ENCODE measurements at places on chromosomes 11 and 22.

DNA sequence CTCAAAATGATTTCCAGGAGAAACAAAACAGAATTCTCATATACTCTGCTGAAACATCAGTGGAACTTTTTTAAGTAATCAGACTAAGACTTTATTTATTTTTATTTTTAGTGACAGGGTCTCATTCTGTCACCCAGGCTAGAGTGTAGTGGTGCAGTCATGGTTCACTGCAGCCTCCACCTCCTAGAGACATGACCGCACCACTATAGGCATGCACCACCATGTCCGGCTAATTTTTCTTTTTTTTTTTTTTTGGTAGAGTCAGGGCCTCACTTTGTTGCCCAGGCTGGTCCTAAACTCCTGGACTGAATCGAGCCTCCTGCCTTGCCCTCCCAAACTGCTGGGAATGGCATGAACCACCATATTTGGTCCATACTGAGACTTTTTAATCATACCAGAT, 42.9 kb downstream of the PRDM10 start:
- no peak for DNase-seq

- no peak for DNase-seq
These were observed 227.0 kb upstream of the NCAM1 start for GRCh38 chr11:112734207-112734606.

- no peak for DNase-seq
These were observed 57.6 kb upstream of the OLFML1 start for GRCh38 chr11:7427733-7428132.

- DNase-seq = no peak
These were observed 671.7 kb downstream of the BRD1 start for GRCh38 chr22:49155770-49156580.

- no peak for DNase-seq
These were observed 23.4 kb upstream of the PIK3C2A start for GRCh38 chr11:17230867-17231851.

- no peak for DNase-seq
These were observed 10.1 kb downstream of the CASTOR1 start for GRCh38 chr22:30279046-30279788.

- no peak for DNase-seq
These were observed 3.9 kb downstream of the OR51B4 start for GRCh38 chr11:5297721-5298323.

DNA sequence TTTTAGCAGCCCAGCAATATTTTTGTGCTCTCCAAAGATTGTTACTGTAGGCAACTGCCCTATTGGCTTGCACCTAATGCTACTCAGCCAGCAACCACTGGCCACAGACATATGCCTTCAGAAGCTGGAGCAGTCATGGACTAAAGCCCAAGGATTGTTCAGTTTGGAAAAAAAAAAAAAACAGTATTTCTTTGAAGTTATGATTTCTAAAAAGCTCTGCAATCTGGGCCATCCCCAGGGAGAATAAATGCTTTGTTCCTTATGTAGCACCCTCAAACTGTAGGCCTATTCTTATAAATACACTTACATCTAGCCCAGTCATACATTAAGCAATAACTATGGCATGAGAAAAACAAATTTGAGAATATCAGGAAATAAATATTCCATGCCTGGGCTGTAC, 2190.5 kb upstream of the RAG2 start:
- no peak for DNase-seq

DNA sequence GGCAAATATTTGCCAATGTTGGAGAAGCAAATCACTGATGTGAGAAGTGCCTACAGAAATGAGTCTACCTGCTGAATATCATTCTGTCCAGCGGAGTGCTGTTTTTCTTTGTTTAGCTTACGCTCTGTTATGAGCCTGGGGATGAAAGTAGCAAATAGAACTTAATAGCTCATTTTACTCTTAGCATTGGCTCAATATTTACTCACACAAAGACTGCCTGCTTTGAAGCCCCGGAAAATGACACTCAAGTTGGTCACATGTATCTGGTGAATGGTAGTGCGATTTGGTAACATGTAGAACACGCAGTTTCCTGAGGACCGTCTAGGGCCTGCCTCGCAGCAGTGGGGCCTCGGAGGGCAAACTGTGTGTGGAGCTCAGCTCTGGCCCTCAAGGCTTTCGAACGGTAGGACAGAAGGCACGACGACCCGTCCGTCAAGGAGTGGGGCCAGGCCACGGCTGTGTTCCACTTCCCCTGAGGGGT, 38.9 kb downstream of the TBC1D22A start:
- peak; percentile 67 for DNase-seq

GRCh38 chr22:25689631-25690030, 52.4 kb upstream of the MYO18B start:
- DNase-seq = no peak

GRCh38 chr11:130721736-130722135, 194.5 kb downstream of the SNX19 start:
- no peak for DNase-seq

- no peak for DNase-seq
These were observed 1.3 kb downstream of the TCN1 start for GRCh38 chr11:59865031-59865430.

DNA sequence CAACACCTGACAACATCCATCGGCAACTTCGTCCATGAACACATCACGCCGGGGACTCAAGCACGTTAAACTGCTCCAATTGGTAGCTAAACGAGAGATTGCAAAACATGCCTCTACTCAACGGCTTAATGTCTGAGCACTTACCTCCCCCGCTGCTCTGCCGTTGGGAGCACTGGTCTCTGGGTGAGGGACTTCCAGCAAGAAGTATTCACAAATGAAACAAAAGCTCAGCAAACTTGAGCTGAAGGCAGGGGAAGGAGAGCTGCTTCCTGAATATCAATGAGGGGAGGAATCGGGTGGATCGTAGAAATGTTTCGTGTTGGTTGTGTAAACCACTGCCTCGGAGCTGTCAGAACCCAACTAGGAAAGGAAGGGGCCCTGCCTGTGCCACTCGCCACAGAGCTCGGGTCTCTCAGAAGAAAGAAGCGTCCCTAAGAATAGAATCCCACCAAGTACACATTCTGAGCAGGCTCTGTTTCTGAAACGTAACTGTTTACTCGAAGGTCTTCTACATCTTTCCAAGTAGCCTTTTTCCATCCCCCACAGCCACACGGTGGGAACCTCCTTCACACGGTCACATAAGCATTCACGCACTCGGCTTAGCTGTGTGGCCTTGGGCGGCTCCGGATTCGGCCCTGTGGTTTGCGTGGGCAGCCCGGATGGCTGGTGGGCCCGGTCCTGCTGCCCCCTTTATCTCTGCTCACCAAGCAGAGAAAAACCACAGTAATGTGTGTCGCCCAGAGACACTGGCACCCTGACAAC, at the start of gene MLC1:
Gene MLC1, minus strand, starts transcription at position 216 of the 762 bp plus-strand sequence. CDS start 524 bp downstream, outside the sequence.
- peak; percentile 71 for DNase-seq

- no peak for DNase-seq
These were observed 13.4 kb upstream of the TPCN2 start for GRCh38 chr11:69035150-69035945.

GRCh38 chr22:49936018-49936972, 17.9 kb downstream of the CRELD2 start:
- DNase-seq = peak; percentile 99

- DNase-seq = no peak
These were observed 7.5 kb downstream of the KREMEN1 start for GRCh38 chr22:29080106-29080975.

GRCh38 chr22:39244136-39244495, 666 bp downstream of the PDGFB start:
- DNase-seq = no peak

DNA sequence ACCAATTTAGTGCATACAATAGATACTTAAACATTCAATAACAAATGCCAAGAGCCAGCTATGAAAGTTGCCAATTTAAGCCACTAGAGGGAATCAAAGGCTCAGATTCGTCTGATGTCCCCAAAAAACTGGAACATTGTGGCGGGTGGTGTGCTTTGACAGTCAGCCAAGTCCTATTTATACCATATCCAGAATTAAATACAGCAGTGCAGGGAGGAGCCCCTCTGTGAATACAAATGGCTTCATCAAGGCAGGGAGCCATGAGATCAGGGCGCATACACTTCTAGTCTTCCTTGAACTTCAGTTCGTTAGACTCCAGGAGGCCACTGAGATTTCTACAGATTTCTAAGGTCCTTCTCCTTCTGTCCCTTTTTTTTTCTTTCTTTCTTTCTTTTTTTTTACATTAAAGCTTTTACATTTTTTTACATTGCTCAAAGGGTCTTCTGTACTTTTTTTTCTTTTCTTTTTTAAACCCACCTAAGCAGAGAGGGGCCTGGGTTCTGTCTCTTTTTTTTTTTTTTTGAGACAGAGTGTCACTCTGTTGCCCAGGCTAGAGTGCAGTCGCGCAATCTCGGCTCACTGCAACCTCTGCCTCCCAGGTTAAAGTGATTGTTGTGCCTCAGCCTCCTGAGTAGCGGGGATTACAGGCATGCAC, 41.5 kb upstream of the HSPA8 start:
- DNase-seq = no peak

DNA sequence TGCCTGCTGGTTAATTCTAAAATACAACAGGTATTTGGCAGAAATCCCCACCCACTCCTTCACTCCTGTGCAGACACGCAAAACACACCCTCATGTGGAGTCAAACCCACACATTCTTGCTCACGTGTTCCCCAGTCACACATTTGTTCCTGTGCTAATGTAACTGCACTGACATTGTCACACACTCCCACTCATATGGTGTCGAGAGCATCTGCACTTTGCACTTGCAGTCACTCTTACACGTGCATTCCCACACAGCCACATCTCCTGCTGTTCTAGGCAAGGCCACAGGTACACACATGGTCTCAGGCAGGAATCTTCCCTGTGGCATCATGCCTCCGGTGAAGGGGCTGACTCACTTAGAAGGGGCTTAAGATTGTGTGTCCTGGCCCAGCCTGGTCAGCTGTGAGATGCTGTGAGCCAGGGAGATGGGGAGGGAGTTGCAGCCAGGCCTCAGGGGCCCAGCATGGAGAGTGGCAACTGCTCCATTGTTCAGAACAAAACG, 395.0 kb downstream of the TENM4 start:
- DNase-seq = no peak

GRCh38 chr11:9878936-9879335, 215.1 kb downstream of the SWAP70 start:
- no peak for DNase-seq

DNA sequence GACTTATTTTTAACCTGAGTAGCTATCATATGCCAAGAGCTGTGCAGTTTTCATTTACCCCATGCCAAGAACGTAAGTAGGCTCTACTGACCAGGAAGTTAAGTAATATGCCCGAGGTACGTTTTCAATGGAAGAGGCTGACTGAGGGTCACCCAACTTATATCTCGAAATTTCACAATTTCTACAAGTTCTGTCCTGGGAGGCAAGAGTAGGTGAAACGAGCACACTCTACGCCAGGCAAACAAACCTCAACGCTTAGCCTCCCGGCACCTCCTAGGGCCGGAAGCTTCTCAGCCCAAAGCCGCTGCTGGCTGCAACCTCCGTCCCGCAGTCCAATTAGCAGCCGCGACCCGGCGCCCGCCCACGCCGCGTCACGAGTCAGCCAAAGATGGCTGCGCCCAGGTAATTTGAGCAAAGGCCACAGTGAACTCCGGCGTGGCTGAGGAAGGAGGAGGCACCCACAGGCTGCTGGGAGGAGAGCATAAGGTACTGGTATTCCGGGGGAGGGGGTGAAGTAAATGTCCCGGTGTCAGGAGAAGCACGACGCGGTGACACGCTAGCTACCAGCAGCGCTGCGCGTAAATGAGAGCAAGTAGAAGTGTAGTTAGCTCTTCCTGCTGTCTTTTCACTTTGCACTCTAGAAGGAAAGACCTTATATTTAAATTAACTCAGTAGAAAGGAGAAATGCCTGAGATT, at the start of gene TMEM126A:
Gene TMEM126A, plus strand, starts transcription at position 364 of the 696 bp plus-strand sequence. CDS start 2,289 bp downstream, outside the sequence.
- DNase-seq = peak; percentile 98

DNA sequence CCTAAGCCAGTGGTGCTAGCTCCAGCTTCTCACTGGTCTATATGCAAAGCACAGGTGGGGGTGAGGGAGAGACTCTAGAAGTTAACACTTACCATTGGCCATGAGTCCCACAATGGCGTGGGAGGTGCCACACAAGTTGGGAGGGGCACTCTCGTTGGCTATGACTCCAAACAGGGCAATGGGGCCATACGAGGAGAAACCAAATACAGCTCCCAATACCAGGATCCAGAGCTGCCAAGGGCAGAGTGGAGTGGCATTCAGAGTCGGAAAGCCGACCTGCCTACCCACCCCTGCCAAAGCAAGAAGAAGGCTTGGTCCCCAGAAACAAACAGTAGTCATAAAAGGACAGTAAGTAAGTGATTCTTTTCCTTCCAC, 5.6 kb downstream of the SLC37A4 start:
- peak; percentile 57 for DNase-seq

DNA sequence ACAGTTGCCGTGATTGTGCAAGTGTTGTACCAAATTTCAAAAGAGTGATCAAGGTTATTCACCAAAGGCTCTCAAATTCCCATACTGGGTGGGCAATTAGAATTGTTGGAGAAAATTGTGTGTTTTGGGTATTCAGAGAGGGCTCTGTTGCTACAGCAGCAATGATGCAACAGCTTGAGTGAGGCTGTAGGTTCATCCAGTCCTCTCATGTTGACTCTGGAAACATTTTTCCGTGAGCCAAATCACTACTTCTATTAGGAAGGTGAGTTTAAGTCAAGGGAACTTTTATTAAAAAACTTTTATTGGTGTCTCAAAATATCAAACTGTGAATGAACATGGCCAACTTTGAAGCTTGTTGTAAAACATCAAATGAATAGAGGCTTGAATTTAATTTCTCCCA, 116.5 kb downstream of the CD44 start:
- DNase-seq = no peak

GRCh38 chr11:111535281-111535680, 5.2 kb upstream of the LAYN start:
- no peak for DNase-seq

GRCh38 chr11:30245621-30246020, 14.8 kb downstream of the FSHB start:
- no peak for DNase-seq

GRCh38 chr11:44256673-44257291, 53.2 kb downstream of the ALX4 start:
- no peak for DNase-seq

DNA sequence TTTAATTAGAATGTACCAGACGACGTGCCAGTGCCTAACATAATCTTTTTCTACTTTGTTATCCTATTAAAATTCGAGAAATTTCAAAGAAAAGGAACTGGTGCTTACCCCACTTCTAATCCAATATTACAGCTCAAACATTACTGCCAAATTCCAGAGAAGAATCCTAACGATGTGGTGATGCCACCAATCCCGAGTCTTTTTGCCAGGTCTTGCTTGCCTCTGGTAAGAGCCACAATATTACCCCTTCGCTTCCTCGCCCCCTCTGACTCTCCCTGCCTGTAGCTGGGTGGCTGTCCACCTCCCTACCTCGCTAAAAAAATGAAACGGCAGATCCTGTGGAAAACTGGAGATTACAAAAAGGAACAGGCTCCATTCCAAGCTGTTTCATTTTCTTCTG, 49.4 kb upstream of the TBCEL start:
- no peak for DNase-seq
